ENCODE measurements at places on chromosomes 13 and 19. TPM values are rescaled to one million over a fixed set of nuclear protein-coding genes. Genes with fewer than 3 reads are reported as not detected.

DNA sequence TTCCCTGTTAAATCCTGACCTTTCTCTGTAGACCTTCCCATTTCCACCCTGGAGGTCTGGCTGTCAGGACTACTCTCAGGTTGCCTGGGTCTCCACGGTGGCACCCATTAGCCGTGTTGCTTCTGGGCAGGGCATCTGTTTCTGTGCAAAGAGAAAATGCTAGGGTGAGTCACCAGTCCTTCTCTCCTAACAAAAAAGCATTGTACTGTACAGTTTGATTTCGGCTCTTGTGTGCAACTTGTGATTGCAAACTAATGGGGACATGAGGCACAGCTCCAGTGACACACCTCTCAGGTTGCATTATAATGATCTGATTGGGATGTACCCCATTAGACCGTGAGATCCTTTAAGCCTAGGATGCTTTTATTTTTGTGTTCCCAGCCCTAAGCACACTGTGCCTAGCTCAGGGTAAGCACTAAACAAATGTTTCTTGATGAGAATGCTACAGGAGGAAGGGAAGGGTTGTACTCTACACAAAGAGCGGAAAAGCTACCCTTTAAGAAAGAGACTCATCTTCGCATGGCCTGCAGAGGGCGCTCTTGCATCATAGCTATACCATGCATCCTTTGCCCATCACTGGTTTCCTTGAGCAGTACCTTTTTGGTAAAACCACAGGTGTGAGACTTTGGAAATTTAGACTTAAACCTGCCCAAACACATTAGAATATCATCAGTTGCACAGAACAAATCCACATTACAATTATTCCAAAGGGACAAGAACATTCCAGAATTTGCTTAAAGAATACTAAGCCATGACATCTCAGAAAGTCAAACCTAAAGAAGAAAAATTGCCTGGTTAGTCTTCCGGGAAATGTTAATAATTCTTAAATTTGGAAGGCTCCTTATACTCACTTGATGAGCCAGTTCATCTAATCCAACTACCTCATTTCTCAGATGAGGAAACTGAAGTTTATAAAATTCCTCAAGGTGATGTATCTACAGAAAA lies 20.3 kb upstream of the TRIM13 start:
- DNase-seq = peak; percentile 87
- H3K36me3 ChIP-seq = no peaks in the 10 kb centered on the region
- peaks cover 8% of the 10 kb centered on the region for H3K4me1 ChIP-seq
- H3K27me3 ChIP-seq = no peaks in the 10 kb centered on the region

GRCh38 chr13:76229281-76229680 lies 593.2 kb downstream of the LMO7 start:
- no peaks in the 10 kb centered on the region for H3K27me3 ChIP-seq
- H3K4me1 ChIP-seq = no peaks in the 10 kb centered on the region
- no peak overlapping the region for H3K27ac ChIP-seq
- H3K36me3 ChIP-seq = no peaks in the 10 kb centered on the region

- H3K4me3 ChIP-seq = no peak overlapping the region
- no peaks in the 10 kb centered on the region for H3K36me3 ChIP-seq
- no peaks in the 10 kb centered on the region for H3K27me3 ChIP-seq
- no peak for DNase-seq
Measured at GRCh38 chr13:36436811-36437210, 4.5 kb downstream of the CCNA1 start.

GRCh38 chr19:1449467-1450442 lies at the start of gene APC2:
Gene APC2, plus strand, starts transcription at chr19:1450121. Its CDS starts 2,881 bp downstream, at chr19:1453002.
- H3K36me3 ChIP-seq = no peaks in the 10 kb centered on the region
- H3K27ac ChIP-seq = no peak within 1 kb of the TSS
- no peak for DNase-seq

- no peaks in the 10 kb centered on the region for H3K27me3 ChIP-seq
- no peaks in the 10 kb centered on the region for H3K36me3 ChIP-seq
- H3K27ac ChIP-seq = no peak overlapping the region
- H3K4me3 ChIP-seq = peak overlapping the region; percentile 45
Measured at GRCh38 chr13:113129921-113130750, 7.5 kb downstream of the F10 start.

GRCh38 chr19:5698635-5699422 lies 8.7 kb downstream of the RPL36 start:
- H3K36me3 ChIP-seq = no peaks in the 10 kb centered on the region
- no peaks in the 10 kb centered on the region for H3K4me1 ChIP-seq
- H3K27ac ChIP-seq = no peak overlapping the region
- DNase-seq = no peak
- H3K4me3 ChIP-seq = no peak overlapping the region
- H3K27me3 ChIP-seq = no peaks in the 10 kb centered on the region

- H3K4me1 ChIP-seq = peaks cover 4% of the 10 kb centered on the region
- H3K36me3 ChIP-seq = no peaks in the 10 kb centered on the region
- no peaks in the 10 kb centered on the region for H3K27me3 ChIP-seq
- peak; percentile 73 for DNase-seq
Measured at GRCh38 chr19:1725100-1726064, 27.9 kb upstream of the ONECUT3 start.

Gene RXFP2
- total RNA-seq = 0.43 TPM

Gene SARS2
- 55.3 TPM for total RNA-seq

Gene RFPL4A
- total RNA-seq = 1.8 TPM

GRCh38 chr19:53388904-53389303 lies 6.0 kb upstream of the ZNF765 start:
- DNase-seq = no peak
- no peaks in the 10 kb centered on the region for H3K4me1 ChIP-seq
- H3K27ac ChIP-seq = no peak overlapping the region
- H3K4me3 ChIP-seq = no peak overlapping the region
- H3K36me3 ChIP-seq = no peaks in the 10 kb centered on the region

DNA sequence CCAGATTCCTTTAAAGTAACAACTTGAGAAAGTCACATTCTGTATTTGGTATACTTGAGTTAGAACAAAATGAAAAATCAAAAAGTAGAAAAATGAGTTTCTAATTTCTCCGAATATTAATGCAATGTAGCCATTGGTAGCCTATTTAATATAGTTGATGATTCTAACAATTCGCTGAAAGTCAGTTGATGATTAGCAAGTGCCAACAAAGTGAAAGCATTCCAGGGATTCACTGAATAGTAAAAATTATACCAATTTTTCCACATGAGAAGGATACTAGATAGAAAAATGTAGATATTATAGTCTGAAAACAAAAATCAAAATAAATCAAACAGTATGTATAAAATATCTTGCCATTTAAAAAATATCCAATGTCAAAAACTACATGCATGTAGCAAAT lies 117.2 kb downstream of the FREM2 start:
- H3K4me1 ChIP-seq = no peaks in the 10 kb centered on the region
- DNase-seq = no peak
- H3K36me3 ChIP-seq = no peaks in the 10 kb centered on the region
- no peak overlapping the region for H3K27ac ChIP-seq
- H3K27me3 ChIP-seq = no peaks in the 10 kb centered on the region
- H3K4me3 ChIP-seq = no peak overlapping the region

DNA sequence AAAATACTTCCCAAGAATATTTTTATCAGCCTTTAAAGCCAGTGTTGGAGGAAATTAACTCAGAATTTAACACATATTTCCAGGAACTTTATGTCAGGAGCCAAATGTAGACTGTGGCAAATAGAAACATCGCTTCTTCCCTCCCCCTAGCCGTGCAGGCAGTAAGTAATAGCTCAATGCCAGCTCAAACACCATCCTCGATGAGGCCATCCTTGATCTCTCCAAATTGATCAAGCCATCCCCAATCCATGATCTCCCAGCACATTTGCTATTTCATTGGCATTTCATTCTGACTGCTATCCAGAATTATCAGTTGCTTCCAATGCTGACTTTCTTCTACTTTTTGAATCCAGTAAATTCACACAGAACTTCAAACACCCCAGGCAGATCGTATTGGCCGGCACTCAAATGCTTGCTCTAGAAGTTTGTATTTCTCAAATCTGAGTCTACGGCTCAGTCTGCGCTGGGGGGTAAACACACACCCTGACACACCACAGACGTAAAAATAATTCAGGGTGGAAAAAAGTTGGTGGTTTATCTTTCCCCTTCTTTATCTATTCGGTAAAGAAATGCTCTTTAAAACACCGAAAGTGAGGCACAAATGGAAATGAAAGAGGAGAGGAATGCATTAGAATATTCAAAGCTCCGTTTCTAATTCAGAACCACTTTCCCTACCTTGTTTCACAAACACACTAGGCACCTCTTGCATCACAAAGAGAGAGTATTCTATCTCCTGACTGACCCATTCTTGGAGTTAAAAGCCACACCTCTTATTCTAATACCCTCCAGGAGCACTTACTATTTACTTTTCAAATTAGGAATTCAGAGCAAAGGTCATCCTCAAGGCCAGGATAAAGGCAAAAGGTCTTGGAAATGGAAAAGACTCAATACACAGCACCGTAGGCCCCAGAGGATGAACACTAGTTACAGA lies 991 bp downstream of the OBI1 start:
- H3K4me1 ChIP-seq = peaks cover 14% of the 10 kb centered on the region
- H3K36me3 ChIP-seq = no peaks in the 10 kb centered on the region
- H3K4me3 ChIP-seq = peak overlapping the region; percentile 78
- H3K27me3 ChIP-seq = no peaks in the 10 kb centered on the region

Gene RFPL4AL1
- total RNA-seq = not detected

DNA sequence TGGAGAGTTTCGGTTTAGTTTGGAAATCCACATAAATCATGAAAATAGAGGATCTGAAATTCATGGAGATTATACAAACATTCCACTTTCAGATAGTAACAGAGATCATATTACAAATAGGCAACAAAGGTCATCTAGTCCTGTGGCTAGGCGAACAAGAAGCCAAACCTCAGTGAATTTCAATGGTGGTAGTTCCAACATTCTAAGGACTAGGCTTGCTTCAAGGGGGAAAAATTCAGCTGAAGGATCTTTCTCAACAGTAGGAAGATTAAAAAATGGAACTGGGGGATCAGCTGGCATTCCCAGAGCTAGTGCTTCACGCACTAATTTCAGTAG lies 47.0 kb downstream of the FOXO1 start:
- peaks cover 4% of the 10 kb centered on the region for H3K4me1 ChIP-seq
- H3K27me3 ChIP-seq = no peaks in the 10 kb centered on the region
- H3K27ac ChIP-seq = no peak overlapping the region
- no peaks in the 10 kb centered on the region for H3K36me3 ChIP-seq
- DNase-seq = no peak

GRCh38 chr19:28936001-28936400 lies 276.9 kb downstream of the UQCRFS1 start:
- H3K27ac ChIP-seq = no peak overlapping the region
- H3K4me1 ChIP-seq = no peaks in the 10 kb centered on the region
- DNase-seq = no peak
- no peaks in the 10 kb centered on the region for H3K27me3 ChIP-seq
- H3K36me3 ChIP-seq = no peaks in the 10 kb centered on the region
- H3K4me3 ChIP-seq = no peak overlapping the region

Gene CRB3
- total RNA-seq = 1.2 TPM

- H3K4me1 ChIP-seq = peaks cover 15% of the 10 kb centered on the region
- H3K27me3 ChIP-seq = no peaks in the 10 kb centered on the region
- no peak for DNase-seq
- no peaks in the 10 kb centered on the region for H3K36me3 ChIP-seq
Measured at GRCh38 chr19:46730187-46730586, 13.3 kb upstream of the PRKD2 start.

DNA sequence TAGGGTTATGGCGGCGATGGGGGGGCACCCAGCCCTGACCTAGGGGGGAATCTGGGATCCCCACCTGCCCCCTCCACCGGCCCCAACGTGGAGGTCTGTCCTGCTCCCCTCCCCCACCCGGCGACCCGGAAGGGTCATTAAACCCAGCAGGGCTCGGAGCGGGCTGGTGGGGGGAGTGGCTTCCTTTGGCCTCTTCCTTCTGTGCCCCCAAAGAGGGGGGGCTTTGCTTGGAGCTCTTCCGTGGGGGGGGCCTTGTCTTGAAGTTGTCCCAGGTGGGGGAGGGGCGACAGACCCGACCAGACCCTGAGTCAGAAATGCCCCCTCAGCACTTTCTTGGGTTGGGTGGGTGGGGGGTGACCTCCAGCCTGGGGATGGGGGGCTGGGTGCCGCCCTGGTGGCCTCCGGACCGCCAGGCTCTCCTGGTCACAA lies 1.5 kb downstream of the ARID3A start:
- no peaks in the 10 kb centered on the region for H3K36me3 ChIP-seq
- H3K27me3 ChIP-seq = no peaks in the 10 kb centered on the region
- peaks cover 18% of the 10 kb centered on the region for H3K4me1 ChIP-seq
- DNase-seq = no peak
- peak overlapping the region; percentile 61 for H3K27ac ChIP-seq
